ENCODE measurements at places on chromosomes 5 and 9.

DNA sequence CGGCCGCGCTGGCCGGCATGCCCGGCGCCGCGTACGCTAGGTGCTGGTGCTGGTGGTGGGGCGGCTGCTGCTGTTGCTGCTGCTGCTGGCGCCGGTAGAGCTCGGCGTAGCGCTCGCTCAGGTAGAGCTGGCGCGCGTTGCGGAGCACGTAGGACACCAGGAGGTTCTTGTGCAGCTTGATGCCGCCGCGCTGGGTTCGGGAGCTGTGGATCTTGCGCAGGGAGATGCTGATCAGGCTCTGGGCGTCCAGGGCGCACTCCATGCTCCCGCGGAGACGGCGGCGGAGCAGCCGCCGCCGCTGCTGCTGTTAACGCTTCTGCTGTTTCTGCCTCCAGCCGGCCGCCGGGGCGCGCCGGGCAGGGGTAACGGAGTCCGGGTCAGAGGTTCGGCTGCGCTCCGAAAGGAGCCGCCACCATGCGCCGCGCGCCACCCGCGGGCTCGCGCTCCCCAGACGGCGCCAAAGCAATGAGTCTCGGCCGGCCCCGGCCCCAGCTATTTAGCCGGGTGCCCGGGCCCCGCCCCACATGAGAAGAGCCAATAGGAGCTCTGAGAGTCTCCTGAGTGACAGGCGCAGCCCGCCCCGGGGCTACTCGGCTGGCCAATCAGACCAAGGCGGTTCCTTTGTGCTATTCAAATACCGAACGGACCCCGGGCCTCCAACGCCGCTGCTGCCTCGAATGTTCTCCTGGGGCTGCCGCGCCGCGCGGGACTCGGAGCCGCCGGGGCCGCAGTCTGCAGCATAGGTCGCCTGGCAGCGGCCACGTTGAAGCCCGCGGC lies at the start of gene IER5L:
TSS of gene IER5L (minus strand) at position 471 of the 777 bp plus-strand sequence. CDS start at position 262, 209 bp downstream.
- DNase-seq: peak; percentile 99

- no peak for DNase-seq
Observed at GRCh38 chr5:25301836-25302235, 657.1 kb upstream of the CDH10 start.

DNA sequence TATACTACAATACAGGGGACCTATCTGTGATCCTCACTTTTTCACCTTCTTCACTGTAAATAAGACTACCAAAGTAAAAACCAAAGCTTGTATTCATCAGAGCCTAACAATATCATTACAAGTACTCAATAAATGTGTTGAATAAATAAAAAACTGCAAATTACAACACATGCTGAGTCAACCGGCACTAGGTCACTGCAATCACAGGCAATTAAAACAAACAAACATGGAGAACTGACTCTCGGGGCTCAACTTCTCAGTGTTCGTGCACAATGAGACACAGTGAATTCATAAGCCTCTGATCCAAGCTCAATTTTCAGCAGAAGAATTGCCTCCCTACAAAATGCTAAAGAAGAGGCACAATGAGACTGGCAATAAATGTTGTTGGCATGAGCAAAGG lies 69.2 kb downstream of the CDK5RAP2 start:
- no peak for DNase-seq

DNA sequence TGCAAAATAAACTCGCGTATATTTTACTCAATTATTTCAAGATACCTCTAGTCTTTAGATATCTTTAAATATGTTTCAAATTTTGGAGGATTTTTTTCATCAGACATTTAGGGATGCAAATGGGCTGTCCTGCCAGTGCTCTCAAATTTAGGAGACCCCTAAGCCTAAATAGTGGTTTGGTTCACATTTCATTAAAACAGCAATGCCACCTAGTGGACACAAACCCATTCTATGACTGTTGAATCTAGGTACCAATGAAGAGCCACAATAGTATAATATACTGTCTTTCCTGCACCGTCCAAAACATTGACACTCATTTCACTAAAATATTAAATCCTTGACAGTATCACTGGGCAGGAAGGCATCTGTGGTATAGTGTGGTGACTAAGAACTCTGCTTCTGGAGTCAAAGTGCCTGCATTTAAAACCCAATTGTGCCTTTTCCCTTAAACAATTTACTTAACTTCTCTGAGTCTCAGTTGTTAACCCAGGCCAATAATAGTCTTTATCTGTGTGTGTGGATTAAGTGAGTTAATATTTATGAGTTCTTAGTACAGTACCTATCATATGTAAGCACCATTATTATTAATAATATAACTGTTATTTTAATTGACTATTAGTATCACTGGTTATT lies 148.0 kb downstream of the RORB start:
- DNase-seq: no peak

DNA sequence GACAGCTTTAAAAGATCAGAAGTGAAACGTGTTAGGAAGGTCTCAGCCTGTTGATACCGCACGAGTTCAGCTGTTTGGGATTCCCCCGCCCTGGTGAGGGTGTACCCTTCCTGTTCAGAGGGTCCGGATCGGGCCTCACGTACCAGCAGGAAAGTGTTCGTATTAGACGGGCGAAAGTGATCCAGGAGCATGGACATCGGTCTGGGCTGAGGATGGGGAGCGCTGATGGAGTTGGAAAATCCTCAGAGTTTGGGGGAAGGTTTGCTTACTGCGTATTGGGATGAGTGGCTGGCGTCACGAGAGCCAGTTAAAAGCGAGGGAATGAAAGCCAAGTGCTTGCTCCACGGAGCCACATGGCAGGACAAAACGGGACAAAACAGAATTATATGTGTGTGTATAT lies 47.4 kb downstream of the IRX2 start:
- no peak for DNase-seq

DNA sequence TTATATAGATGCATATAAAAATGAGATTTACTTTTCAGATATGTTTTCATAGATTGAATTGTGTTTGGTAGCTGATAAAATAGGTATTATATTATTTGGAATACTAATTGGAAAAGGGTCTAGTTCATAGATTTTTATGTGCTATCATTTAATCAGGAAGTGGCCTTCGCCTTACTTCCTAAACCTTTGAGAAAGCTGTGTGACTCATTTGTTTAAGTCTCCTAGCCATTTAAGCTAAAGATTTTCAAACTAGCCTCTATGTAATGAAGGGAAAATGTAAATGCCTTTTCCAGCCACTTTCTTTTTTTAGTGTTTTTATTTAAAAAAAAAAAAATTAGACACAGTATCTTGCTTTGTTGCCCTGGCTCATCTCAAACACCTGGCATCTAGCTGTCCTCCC lies 97.5 kb downstream of the DMXL1 start:
- DNase-seq: no peak

GRCh38 chr9:133578524-133579441 lies 30.4 kb downstream of the FAM163B start:
- DNase-seq: no peak

DNA sequence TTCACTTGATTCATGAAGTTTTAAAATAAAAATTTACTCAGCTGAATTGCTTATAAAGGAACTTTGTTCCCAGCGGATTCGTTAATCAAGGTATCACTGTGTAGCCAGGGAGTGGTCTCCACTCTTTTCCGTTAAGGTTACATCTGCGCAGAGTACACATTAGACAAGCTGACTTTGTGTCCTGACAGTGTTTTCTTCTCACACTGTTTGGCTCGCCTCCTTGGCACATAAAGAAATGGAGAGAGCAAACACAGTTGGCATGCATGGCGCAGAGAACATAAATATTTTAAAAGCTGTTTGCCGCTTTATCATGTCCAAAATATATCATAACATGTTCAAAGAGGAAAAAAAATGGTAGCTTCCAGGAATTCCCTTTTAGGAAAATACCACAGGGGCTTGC lies 153.2 kb downstream of the EDIL3 start:
- DNase-seq: no peak

DNA sequence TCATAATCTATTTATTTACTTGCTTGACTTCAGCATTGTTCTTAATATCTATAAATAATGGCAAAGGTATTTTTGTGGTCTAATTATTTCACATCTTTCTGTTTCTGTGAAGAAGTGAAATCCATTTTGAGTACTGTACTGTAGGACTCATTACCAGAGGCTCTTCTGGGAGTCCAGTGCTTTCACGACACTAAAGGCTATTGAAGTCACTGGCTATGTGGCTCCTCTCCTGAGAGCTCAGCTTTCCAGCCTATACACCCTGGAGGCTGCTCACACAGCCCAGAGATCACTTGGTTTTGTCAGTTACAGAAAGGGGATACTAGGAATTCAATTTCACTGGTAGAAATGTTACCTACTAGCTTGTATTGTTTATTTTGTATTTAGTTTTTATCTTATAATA lies 547.3 kb downstream of the TAF11L14 start:
- no peak for DNase-seq

DNA sequence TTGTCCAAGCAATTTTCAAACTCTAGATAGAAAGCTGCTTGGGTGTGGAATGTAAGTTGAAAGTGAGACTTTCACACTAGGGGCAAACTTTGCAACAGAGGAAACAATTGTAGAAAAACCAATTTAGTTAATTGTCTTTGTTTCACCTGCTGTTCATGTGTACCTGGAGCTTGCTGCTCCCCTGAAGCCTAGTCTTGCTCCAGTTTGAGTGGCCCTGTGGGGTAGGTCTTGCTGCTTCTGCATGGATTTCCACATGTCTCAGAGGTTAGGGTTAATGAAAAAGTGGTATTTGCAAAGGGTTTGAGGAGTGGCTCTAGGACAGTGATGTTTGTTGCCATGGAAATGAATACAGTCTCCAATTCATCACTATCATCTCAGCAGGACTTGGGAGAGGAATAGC lies 182.2 kb downstream of the FSTL4 start:
- no peak for DNase-seq

DNA sequence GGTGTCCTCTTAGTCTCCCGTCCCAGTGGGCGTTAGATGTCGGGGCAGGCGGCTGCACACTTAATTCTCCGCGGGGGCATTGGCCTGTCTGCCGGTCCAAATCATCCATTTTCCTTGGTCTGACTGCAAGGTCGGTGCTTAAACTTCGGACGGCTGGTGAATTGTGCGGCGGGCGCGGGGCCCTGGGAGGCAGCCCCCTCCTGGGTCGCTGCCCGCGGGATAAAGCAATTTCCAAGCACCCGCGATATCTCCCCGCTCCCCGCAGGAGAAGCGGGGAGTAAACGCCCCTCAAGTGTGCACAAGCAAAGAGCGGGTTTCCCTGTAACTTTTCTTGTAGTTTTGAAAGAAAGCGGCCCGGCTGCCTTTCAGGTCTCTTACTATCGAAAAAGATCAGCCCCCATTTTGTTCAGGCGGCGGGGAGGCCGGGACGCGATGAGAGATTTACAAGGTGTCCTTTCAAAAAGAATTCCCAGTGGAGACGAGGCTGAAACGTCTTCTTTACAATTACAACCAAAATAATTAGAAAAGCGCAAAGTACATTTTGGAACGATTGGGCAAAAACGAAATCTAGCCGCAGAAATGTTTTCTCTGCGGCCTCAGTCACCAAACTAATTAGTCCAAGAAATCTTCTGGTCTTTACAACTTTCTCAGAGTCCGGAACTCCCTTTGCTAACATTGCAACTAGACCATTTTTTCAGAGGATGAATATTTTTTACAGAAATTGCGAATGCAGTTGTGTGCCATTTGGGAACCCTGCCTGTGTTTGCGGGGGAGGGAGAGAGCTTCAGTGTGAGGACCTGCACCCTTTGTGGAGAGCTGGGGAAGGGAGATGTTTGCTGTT lies 1.8 kb downstream of the IRX1 start:
- no peak for DNase-seq

DNA sequence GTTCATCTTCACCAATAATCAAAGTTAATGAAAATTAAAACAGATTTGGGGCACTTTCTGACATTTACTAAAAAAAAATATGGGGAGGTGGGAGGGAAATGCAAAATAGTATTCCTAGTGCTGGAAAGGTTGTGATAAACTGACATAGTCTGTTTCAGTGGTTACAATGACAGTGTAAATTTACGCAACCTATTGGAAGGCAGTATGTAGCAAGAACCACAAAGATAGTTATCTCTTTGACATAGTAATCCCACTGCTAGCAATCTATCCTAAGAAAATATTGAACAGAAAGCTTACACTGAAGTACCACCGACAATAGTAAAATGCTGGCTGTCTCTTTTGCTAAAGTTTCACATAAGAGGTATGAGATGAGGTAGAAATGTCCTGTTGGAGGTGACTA lies 15.1 kb upstream of the EPB41L4B start:
- no peak for DNase-seq

GRCh38 chr9:27977931-27978330 lies 404.6 kb upstream of the C9orf72 start:
- DNase-seq: no peak

DNA sequence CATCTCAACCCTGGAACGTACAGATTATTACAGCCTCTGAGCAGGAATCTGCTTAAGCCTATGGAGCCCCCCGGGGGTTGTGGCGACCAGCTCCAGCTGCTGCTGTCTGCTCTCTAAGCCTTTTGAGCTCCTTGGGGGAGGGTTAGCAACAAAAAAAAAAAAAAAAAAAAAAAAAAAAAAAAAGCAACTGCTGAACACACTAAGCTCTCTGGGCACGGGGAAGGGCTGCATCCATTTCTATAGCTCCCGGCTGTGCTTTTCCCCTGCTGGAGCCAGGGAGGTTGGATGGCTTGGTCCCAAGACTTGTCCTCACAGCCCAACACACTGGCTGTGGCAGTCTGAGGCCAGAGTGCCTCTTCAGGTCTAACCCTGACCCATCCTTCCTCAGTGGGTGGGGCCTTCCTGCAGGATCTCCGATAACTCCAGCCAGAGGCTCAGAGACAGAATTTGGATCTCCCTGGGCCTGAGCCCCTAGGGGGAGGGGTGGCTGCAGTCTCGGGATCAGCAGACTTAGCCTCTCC lies 82.1 kb downstream of the FBN2 start:
- no peak for DNase-seq

DNA sequence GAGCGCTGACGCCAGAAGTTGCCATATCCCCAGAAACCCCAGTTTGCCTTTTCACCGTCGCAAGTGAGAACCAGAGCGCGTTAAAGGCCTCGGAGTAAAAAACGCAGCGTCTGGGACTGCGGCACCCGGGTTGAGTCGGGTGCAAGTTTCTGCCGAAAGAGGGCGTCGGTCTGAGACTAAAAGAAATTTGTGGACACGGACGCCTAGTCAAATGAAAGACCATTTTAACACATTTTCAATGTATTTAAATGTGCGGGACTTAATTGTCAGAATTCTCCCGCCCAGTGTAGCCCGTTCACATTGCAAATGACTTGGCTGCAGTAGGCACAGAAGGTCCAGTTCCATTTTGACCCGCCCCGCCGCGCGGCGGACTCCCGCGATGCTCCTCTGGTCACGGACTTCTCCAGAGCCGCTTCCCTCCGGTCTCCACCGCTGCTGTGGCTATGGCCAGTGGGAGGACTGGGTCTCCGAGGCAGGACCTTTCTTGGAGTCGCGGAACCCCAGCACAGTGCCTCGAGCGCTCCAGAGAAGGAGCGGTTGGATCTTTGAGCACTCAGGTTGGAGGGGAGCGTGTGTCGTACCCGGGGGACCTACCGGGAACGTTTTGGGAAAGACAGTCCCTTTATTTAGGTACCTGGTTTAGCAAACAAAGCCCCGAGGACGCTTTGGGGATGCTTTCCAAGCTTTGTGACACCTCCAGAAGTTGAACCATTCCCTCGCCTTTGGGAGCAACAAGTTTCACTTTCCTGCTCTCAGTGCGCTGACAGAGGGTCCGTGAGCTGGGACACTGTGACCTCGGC lies 1.2 kb upstream of the NPR3 start:
- peak; percentile 74 for DNase-seq

DNA sequence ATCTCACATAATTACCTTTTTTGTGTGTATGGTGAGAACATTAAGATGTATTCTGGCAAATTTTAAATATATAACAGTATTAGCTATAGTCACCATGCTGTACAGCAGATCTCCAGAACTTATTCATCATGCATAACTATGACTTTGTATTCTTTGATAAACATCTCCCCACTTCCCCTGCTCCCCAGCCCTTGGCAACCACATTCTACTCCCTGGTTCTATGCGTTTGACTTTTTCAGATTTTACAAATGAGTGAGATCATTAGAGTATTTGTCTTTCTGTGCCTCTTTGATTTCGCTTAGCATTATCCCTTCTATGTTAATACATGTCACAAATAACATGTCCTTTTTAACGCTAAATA lies 49.4 kb downstream of the SMC2 start:
- no peak for DNase-seq

Measured in adrenal gland (tissue), 19 donors.